ENCODE measurements at places on chromosomes 11 and 22. TPM values are rescaled to one million over a fixed set of nuclear protein-coding genes. Genes with fewer than 3 reads are reported as not detected.
A peak's percentile ranks its signal among the peaks of the same experiment; 100 is the strongest.

Gene NPAS4
- total RNA-seq = 0.35 TPM

Gene KRTAP5-10
- total RNA-seq = not detected

DNA sequence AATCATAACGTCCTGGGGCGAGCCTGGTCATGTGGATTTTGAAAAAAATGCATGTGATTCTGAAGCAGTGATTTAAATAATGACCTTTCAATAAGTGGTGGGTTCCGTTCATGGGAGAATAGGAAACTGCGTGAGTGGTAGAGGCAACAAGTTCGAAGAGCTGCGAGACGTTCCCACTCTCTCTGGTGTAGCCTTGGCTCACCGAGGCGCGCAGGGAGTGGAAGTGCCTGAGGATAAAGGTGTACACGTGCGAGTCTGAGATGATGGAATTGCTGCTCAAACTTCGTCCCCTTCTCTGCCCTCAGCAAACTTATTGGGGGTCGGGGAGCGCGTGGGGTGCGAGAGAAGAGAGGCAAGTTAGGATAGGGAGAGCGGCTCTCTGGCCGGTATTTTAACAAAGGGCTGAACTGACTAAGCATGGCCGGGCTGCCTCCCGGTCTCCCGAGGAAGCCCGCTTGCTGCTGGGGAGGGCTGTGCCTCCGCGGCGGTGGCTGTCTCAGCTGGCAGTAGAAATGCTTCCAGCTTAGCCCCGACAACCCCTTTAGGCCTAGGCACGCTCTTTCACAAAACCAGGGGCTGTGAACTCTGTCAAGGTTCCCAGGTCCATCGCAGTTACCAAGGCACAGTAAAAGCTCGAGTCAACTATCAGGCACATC lies 875 bp upstream of the STT3A start:
- DNase-seq = peak; percentile 54

DNA sequence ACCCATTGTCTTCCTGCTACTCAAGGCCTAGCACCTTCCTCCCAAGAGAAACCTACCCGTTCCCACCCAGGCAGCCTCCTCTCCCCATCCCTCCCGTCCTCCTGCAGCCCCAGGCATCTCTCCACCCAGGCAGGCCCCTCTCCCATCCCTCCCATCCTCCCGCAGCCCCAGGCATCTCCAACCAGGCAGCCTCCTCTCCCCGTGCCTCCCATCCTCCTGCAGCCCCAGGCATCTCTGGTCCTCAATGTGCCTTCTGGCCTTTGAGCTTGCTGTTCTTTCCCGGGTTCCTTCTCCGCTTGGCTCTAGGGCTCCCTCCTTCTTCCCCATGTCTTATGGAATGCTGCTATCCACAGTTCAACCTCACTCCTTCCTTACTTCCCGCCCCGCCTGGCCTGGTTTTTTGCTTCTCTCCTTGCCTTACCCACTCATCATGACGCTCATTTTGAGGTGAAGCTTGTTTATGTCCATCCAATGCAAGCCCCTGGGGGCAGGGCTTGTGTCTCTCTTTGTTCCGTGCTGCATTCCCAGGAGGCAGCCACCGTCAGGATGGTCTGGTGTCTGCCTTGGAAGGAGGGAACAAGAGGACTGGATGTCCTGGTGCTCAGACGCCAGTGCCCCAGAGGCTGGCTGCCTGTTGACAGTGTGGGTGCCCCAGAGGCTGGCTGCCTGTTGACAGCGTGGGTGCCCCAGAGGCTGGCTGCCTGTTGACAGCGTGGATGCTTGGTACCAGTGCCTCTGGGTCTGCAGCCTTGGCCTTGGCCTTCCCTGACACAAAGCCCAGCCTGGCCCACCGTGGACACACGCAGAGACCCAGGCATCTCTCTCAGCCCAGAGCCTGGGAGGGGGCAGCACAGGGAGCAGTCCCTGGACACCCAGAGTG lies 815.7 kb downstream of the BRD1 start:
- DNase-seq = no peak

- no peak for DNase-seq
These were observed 1.4 kb upstream of the SERPINH1 start for GRCh38 chr11:75560644-75561043.

- no peak for DNase-seq
These were observed 30.0 kb downstream of the WNT7B start for GRCh38 chr22:45946805-45947600.

DNA sequence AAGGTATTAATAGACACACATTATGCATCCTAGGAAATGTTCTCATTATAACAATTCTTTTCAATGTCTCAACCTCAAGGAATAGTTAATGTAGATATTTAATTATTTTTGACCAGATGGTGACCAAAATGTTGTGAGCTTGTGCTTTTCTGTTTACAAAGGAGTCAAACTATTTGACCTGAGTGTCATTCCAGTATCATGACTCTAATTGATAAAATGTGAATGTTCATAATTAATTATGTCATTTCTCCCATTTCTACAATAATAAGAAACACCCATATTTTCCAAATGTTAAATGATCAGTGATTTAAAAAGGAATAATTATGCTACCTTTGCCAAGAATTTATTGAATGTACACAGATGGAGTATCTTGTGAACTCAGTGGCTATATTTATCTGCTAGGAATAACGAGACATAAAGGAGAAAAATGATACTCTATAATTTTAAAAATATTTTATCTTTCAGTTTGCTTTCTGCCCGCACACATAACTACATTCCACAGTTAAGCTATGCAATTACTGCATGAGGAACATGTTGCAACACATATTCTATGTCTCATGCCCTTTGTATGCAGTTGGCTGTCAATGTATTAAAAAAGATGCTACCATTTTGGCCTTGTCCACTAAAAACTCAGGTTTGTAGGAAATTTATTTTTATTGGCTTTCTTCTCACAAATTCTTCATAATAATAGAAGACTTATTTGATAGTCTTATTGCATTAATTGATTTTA lies 376.7 kb upstream of the CCDC179 start:
- no peak for DNase-seq

GRCh38 chr11:12832480-12833224 lies 158.4 kb downstream of the TEAD1 start:
- DNase-seq = no peak

Gene HTR3B
- not detected for total RNA-seq

DNA sequence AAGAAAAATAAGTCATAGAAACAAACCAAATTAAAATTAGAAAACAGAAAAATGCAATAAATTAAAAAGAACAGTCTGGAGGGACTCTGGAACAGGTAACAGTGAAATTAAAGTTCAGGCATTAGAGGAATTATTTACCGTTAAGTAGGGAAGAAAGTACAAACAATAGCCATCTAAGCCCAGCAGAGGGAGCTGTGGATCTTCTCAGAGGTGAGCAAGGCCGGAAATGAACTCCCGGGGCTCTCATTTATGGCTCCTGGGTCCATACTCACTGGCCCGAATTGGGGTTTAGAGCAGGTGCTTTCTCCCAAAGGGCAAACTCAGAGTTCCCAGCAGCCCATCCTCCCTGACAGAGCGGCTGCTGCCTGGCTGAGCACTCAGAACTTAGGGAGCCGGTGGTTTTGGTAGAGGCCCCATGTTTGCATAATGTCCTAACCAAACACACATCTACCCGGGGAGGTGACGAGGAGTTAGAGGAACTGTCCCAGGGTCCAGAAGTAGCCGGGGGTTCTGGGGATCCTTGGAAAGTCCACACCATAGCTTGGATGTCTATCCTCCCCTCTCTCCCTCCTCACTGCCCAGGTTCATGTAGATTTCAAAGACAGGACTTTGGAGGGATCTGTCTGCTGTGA lies 87.8 kb upstream of the VPREB1 start:
- peak; percentile 94 for DNase-seq

DNA sequence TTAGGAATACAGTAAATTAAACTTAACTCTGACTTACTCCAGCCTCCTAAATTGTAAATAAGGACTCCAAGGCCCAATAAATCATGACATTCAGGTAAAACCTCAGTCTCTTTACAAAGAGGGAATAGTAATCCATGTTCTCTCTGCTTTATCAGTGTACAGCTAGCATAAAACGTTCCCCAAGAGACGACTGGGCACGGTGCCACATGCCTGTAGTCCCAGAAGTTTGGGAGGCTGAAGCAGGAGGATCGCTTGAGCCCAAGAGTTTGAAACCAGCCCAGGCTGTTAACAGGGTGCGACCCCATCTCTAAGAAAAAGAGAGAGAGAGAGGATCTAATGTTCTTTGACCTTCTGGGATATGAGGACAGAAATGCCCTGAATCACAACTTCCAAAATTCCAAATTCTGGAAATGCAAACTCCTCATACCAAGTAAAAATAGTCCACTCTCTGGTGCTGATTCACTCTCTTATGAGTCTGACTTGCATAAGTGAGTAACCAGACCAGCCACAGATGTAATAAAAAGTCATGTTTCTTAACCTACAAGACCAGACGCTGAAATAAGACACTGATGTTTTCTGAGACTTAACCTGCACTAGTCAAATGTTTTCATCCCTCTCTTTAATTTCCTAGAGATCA lies 25.5 kb downstream of the NNMT start:
- DNase-seq = no peak

- no peak for DNase-seq
These were observed 591.2 kb downstream of the INSC start for GRCh38 chr11:15705891-15706290.

DNA sequence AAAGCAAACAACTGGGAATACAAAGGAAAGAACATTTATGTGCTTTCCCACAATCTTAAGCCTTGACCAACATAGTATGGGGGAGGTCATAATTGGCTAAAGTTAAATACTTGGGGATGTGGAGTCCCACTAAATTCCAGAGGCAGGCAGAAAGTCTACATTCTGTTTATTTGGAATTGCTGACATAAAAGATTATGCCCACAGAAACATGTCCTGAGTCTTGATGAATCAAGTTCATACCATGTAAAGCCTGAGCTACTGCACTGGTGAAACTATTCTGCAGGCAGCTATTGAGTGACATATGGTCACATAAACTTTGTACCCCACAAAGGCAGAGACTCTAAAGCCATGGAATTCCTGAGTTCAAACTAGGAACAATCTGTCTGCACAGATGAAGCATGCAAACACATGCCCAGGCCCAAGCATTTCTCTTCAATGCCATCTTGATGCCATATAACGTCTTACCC lies 69.9 kb upstream of the CHRM4 start:
- no peak for DNase-seq

DNA sequence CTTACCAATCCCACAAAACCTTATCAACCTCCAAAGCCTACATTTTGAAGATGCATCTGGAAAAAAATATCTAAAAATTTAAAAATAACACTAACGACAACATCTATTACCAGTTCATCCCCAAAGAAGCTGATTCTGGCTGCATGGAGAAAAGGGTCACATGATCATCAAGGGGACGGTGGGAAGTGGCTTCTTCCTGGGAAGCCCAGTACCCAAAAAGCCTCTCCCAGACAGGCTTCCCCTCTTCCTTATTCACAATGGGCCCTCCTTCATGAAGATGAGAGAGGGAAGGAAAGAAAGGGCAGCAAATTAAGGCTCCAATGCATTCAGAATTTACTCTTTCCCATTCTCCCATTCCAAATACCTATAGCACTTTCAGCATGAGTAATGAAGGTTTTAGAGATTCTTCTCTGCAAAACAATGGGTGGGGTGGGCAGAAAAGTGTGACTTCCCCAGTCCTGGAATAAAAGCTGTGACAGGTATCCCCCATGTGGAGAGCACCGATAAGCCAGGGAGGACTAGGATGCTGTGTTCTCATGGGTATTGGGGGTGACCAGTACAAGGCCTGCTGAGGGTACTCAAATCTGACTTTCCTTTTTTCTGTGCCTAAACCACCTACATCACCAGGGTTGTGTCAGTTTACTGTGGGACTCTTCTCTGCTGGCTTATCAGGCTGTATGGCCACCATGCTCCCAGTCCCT lies 88.2 kb downstream of the SIK3 start:
- DNase-seq = peak; percentile 50

GRCh38 chr11:76721755-76722677 lies 51.5 kb upstream of the LRRC32 start:
- peak; percentile 95 for DNase-seq

Gene RAB36
- 1.2 TPM for total RNA-seq

DNA sequence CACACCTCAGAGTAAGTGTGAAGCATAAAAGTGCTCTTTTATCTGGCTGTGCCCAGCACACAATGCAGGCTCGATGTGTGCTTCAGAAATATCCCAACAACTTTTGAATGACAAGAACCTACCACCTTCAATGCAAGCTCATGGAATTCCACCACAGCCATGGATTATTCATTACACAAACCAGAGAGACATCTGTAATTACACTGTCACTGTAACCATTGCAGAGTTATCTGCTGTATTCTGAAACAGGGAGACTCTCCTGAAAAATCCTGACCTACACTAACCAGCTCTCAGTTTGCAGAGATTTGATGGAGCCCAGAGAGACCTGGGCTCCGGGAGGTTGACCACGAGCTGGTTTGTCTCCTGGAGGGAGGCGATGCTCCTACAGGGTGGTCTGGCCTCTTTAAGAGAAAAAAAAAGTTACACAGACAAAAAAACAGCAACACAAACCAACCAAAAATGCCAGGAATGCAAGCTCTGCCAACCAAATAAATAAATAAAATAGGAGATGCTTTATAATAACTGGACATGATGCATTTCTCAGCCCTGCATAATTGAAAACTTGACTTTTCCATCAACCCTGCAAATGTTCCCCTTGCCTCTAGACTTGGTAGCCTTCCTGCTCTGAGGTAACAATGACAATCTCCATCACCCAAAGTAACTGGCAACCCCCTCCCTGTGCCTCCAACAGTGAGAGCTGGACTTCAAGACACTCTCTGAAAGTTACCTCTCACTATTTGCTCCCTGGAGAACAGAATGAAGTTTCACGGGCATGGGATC lies 69.7 kb downstream of the ETS1 start:
- DNase-seq = no peak

GRCh38 chr22:37457093-37457893 lies 28.9 kb downstream of the MFNG start:
- DNase-seq = peak; percentile 89

DNA sequence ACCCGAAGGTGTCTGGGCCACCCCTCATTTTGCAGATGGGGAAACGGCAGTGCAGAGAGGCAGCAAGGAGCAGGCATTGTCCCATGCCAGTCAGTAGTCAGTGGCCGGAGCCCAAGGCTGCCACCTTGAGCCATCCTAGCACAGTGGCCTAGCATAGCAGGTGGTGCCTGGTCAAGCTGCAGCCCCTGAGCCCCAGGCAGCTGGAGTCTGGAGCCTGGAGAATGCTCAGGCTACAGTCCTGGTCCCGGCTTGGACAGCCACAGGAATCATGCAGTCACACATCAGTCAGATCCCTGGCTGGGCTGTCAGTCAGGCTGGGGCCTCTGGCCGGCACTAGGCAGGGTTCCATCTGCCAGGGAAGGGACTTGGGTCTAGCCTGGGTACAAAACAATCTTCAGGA lies 18.6 kb downstream of the KCNC1 start:
- no peak for DNase-seq

DNA sequence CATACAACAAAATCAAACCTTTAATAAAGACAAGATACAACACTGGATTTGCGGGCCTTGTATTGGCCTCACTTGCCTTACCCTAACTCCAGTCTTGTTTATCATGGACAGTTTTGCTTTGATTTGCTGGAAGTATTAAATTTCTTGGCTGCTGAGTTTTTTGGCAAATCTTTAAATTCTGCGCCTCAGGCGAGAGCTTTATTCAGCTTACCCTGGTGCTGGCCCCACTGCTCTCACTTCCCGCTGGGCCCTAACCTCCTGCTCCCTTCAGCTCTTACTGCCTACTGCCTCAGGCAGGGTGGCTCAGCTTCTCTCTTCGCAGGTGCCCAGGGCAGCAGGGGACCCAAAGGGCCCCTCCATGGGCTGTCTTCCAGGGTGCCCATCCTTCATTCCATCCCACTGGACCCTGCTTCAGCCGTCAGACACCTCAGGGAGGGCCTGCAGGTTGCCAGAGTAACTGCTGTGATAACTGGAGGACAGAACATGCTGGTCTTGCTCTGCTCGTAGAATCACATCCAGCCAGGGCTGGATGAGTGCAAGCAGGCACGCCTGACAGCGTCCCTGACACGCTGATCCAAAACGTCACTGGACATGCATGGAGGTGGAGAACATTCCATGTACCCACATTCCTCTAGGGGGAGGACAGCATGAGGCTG lies 45.7 kb upstream of the TUB start:
- no peak for DNase-seq

Gene SMDT1
- 4.9 TPM for total RNA-seq

Gene MMP8
- total RNA-seq = not detected

Data from GM23338 (cell line).